Stimulated activated CD4-positive, alpha-beta T cell treated with anti-CD3 and anti-CD28 coated beads, TNF-alpha, amount 100 ng/mL, for 1 hour (primary cell): ENCODE measurements at places on chromosomes 4 and X.

GRCh38 chr4:22047793-22048192, 99.2 kb upstream of the KCNIP4 start:
- no peak for DNase-seq

GRCh38 chr4:165982934-165983333, 109.9 kb downstream of the TLL1 start:
- no peak for DNase-seq

GRCh38 chrX:154797006-154797405, 8.3 kb downstream of the MPP1 start:
- no peak for DNase-seq

GRCh38 chr4:48134081-48134480, at the start of gene TXK:
Gene TXK, minus strand, starts transcription at chr4:48134250. Its CDS starts 80 bp downstream, at chr4:48134170.
- no peak for DNase-seq

- no peak for DNase-seq
These were observed at the start of gene IGSF1 for GRCh38 chrX:131288738-131289511. Gene IGSF1, minus strand, starts transcription at chrX:131289306. Its CDS starts 2,632 bp downstream, at chrX:131286674.

DNA sequence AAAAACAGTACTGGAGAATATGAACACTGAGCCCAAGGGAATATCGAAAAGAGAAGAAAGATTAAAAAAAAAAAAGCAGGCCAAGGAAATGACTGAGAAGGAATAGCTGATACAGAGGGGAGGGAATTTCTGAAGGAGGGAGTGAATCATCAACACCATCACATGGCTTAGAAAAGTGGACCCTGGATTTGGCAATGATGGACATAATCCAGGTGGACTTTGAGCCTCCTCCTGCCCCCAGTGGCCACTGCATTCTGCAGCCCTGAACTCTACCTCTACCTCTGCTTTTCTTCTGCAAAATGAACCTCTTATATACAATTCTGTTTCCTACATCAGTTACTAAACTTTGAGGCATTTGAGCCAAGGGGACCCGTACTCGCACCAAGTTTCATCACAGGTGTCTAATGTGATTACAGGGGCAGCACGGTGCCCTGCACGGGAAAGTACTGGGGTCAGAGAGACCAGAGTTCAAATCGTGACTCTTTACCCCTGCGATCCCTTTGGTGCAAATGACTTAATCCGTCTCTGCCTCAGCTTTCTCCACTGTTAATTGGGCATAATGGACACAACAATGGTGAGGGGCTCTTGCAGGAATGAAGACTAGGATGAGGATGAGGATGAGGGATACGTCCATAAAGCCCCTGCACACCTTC, 1.1 kb downstream of the OCIAD2 start:
- no peak for DNase-seq

DNA sequence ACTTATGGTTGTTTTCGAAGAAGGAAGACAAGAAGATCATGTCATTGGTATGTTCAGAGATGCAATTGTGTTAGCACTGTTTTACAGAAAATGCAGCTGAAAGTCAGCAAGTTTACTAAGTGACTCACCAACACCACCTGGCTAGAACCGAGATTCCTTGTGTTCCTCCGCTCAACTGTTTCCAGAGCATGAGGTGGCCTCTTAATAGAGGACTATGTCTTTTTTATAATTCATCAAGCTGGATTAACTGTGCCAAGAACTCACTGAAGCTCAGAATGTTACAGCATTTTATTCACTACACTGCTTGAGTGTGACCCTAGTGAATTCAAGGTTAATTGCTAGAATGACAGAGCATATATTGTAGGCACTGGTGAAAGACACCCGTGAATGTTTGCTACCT, 1573.5 kb upstream of the TENM3 start:
- no peak for DNase-seq
